ENCODE measurements at places on chromosomes 1 and 21.

GRCh38 chr1:14371771-14372497 lies 226.6 kb upstream of the KAZN start:
- DNase-seq = no peak

DNA sequence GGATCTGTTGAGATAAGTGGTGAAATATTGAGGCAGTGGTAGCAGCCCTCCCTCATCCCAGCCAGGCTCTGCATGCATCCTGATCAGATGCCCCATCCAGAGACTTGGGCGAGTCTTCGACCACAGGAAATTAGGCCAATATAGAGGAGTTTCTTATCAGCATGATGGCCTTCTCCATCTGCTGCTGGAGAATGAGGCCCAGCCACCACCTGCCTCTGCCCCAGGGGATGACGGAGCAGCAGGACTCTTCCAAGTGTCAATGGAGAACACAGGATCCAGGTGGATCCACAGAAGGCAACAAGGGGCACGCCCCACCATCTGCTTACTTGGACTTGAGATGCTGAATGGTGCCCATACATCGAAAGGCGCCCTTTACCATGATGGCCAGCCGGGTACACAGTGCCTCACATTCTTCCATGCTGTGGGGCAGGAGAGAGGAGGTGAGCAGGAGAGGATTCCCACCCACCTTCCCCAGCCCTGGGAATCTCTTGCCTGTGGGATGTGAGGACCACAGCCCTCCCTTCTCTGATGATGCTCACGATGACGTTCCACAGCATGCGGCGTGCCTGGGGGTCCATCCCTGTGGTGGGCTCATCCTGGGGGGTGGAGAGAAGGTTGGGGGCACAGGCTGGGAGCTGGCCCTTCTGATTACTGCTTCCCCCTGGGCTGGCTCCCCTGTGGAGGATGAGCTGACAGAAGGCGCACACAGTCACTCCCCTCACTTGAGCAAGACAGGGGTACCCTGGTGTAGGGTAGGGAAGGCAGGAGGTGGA lies 91.5 kb upstream of the GCLM start:
- DNase-seq = no peak

GRCh38 chr1:48629867-48630266 lies 146.8 kb downstream of the BEND5 start:
- DNase-seq = no peak

DNA sequence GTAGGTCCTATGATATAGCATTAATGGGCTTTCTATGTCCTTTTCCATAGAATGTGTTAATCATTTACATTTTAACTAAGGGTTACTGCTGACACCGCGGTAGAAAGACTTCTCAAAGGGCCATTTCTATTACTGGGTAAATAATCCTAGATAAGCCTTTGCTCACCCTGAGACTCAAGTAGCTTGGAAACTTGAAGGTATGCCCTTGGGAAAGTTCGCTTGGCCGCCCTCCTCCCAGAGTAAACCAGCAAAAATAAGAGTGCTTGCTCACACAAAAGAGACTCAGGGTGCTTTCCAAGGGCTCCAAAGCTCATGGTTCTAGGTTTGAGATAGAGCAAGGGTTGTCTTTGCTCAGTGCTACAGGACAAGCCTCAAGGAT lies 85.8 kb upstream of the TMPRSS2 start:
- no peak for DNase-seq

DNA sequence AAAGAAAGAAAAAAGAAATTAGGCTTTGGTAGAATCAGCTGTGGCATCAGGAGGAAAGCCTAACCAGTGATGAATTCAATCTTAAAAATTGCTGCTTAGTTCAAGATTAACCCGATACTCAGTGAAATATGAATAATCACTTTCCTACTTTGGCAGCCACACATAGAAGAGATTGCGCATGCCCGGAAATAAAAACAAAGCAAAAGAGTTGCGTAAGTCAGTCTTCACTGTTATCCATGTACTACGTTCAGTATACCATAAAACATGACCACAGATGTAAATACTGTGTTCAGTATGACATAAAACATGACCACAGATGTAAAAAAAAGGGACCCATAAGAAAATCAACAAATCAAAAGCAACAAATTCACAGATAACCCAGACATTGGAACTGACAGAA lies 19.2 kb downstream of the CD1D start:
- no peak for DNase-seq

- DNase-seq = no peak
These were observed 96.5 kb downstream of the NEK7 start for GRCh38 chr1:198253259-198253658.

All from activated CD4-positive, CD25-positive, alpha-beta regulatory T cell (primary cell).